ENCODE measurements at places on chromosomes 7 and 10.

DNA sequence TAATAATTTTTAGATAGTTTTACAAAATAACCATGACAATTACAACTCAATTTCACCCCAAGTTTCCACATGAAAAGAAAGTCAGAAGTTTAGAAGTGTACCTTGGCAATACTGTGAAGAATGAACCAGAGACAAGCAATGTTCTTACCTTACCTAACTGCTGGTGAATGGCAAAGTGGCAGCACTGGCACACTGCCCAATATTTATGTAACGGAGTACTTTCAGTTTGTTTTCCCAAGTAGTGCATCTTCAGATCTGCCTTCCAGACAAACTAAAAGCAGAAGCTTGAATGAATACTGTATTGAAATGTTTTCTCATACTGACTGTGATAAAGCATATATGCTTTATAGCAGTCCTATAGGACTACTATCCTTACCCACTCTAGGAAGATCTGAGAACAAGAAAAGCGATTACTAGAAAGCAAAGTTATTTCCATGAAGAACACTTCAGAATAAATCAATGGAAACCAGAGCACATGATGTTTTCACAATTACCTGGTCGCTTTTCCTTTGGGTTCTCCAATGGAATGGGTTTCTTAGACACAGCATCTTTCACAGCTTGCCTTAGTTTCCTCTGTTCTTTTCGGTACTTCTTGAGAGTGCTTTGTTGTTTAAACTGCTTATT lies 1.5 kb downstream of the NOC3L start:
- DNase-seq, result no peak

DNA sequence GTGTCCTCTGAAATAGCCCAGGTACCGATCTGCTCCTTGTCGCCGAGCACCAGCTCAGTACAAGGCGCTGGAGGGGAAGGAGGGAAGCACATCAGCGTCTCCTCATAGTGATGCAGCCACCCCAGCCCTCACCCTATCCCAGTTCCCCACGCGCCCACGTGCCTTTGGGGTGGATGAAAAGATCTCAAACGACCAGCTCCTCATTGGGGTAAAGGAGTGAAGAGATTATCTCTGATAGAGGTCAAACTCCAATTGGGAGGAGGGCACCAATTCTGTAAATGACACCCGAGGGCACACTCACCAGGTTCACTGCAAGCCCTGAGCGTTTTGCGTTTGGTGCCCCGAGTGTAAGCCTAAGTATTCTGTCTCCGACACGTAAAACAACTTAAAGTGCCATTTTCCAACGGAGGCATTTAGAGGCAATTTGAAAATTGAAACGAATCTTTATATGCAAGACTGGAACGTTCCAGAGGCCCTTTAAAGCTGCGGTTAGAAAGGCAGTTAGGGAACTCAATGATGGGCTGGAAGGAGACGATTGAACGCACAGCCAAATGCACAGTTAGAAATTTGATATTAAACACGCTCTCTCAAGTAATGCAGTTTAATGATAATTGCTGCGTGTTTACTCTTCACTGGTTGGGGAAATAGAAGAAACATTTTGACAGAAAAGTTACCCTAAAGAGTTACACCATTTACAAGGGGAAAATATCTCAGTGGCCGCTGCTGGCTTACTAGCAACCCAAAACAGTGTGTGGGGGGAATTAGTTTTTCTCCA lies 8.9 kb upstream of the EMX2 start:
- DNase-seq, result peak; percentile 59

DNA sequence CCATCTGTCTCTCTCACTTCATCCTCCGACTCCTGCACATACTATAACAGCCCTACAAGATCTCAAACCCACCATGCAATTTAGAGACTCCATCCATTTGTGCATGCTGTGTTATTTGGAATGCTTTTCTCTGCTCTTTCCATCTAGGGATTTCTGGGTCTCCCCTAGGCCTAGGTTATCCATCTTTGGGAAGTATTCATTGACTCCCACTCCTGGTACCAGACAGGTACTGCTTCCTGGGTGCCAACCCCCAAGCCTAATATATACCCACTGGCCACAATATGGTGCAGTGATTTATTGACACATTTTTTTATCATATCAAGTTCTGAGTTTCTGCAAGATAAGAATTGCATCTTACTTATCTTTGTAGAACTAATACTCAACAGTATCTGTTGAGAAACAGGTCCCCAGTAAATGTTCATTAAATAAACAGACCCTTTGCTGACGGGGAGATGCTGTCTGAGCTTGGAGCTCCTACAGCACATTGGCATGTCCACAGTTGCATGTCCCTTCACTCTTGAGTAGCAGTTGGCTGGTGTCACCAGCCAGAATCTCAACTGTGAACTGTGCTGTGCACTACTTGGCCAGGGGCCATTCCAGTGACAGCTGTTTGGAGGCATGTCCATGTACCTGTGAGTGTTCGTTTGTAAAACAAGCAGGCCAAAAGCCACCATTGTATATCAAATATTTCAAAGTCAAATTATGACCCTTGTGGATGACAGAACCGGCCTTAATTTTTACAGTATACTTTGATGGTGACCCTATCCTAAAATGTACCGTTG lies 223.3 kb upstream of the NFE2L3 start:
- DNase-seq, result no peak

DNA sequence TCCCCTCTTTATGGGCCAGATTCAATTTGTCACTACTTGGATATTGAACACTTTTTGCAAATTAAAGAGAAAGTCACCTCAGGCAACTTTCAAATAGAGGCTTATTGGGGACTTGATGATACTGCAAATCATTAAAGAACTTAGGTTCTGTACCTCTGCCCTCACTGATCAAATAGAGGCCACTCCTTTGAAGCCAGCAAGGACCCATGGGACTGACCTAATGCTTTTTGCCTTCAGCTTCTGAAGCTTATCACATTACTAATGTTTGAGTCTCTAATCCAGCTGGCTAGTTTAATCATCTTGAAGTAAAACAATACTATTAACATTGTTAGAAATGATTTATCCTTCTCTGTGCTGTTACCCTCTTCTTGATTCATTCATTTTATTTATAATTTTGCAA lies 93.0 kb upstream of the ZNF800 start:
- no peak for DNase-seq

DNA sequence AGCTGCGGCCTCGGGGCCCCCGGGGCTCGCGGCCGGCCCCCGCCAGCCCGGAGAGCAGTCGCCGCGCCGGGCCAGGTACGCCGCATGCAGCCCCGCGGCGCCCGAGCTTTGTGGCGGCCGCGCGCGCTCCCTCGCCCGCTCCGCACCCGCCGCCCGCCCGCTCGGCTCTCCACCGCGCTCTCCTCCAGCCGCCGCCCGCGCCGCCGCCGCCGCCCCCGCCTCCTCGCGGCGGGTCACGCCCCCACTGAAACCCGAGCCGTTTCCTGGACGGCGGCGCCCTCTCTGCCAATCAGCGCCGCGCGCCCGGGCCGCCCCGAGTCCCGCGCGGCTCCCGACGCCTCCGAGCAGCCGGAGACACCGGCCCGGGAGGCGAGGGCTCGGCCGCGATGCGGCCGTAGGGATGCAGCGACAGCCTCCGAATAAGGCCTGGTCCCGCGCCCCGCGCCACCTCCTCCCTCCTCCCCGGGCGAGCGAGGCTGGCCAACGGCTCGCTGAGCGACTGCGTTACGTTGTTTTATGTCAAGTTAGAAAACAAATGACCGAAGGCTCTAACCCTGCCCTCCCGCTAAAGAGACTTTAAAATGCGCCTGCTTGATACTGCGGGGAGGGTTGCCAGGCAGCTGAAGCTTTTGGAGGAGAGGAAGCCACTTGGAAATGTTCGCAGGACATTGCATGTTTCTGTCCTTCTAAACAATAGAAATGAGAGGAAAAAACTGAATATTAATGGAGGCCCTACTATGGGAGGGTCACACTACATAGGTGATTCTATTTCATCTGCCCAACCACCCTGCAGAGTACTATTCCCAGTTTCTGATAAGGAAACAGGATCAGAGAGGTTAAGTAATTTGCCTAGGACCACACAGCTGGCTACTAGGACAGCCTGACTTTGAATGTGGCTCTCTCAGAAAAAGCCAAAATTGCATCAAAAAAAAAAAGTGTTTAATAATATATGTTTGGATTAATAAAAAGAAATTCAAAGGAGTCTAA lies at the start of gene FGFR2:
Gene FGFR2 (minus strand): TSS at position 182 of the 987 bp plus-strand sequence. CDS start 4,627 bp downstream, outside the sequence.
- DNase-seq, result no peak

DNA sequence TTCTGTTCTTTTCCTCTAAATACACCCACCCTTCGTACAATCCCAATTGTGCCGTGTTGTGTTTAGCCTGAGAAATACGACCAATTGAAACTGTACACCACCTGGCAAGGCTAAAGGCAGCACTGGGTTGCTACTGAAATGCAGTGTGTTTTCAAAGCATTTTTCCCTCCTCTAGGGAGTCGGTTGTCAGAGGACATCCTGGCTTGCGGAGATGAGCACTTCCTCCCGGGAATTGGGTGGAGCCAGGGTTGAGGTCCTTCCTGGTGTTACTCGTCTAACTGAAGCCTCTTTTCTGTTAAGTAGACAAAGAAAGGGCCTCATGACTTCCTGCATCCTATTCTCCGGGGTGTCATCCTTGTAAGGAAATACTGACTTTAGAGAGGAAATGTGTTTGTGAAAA lies 133.5 kb downstream of the MTPAP start:
- no peak for DNase-seq
